ENCODE measurements at places on chromosomes 1 and 21. TPM values are rescaled to one million over a fixed set of nuclear protein-coding genes. Genes with fewer than 3 reads are reported as not detected.

Gene SLFNL1
- total RNA-seq: 0.09 TPM

Gene MROH9
- total RNA-seq: not detected

Gene GJA9
- total RNA-seq: not detected

Gene CHAF1B
- 7.7 TPM for total RNA-seq

Gene TMEM125
- not detected for total RNA-seq

Gene ANKRD65
- not detected for total RNA-seq

Gene RPE65
- not detected for total RNA-seq

Gene VWA1
- total RNA-seq: not detected

Gene ALX3
- total RNA-seq: not detected

Gene TNFRSF14
- total RNA-seq: 266 TPM

Gene GRIK3
- not detected for total RNA-seq

Gene C1orf50
- 12.7 TPM for total RNA-seq

Gene TESK2
- 5.1 TPM for total RNA-seq

Gene PBX1
- total RNA-seq: 0.54 TPM

Gene OR2M3
- total RNA-seq: not detected

Gene CHD1L
- total RNA-seq: 35.8 TPM

Gene TNFRSF1B
- total RNA-seq: 152 TPM

Gene SLAMF7
- 301 TPM for total RNA-seq

Gene NCF2
- total RNA-seq: 14.8 TPM

Gene VSIG8
- not detected for total RNA-seq

Gene CELA2B
- total RNA-seq: not detected

Gene GPR25
- 2.1 TPM for total RNA-seq

Gene OR2G6
- not detected for total RNA-seq

Gene KMO
- not detected for total RNA-seq

Gene DYNLT5
- not detected for total RNA-seq

Gene MRAP
- not detected for total RNA-seq

Gene KCNJ9
- not detected for total RNA-seq

Gene SPRR2B
- not detected for total RNA-seq

Gene TRPM2
- 70.5 TPM for total RNA-seq

Gene ATP1A4
- total RNA-seq: not detected

Gene VTCN1
- not detected for total RNA-seq

Gene LSM10
- total RNA-seq: 26.6 TPM

Gene NGF
- total RNA-seq: not detected

Gene ADGRL4
- not detected for total RNA-seq

Gene LCE1F
- not detected for total RNA-seq

Gene WDR64
- not detected for total RNA-seq

Gene DYRK3
- 0.43 TPM for total RNA-seq
